ENCODE measurements at places on chromosomes 16 and 17.

- no peak for DNase-seq
Measured at GRCh38 chr16:6447021-6447790, 885.4 kb upstream of the RBFOX1 start.

DNA sequence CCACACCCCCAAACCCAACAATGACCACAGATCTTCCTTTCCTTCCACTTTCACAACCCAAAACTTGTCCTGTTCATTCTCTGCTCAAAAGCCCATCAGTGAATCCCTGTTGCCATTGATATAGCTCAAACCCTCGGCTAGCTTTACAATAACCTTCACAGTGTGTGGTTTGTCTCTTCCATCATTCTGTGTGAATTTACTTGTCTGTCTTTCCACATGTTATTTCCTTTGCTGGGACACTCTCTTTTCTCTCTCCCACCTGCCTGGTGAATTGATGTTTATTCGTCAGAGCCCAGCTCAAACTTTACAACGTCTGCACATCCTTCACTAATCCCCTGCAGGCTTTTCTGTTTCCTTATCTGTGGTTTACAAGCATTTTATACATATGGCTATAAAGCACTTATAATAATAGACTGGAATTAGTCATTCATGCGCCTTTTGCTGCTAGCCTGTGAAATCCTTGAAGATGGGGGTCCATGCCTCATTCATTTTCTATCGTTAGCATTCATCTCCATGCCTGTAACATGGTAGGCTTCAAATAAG is 114.4 kb downstream of the CDH13 start:
- DNase-seq = no peak

DNA sequence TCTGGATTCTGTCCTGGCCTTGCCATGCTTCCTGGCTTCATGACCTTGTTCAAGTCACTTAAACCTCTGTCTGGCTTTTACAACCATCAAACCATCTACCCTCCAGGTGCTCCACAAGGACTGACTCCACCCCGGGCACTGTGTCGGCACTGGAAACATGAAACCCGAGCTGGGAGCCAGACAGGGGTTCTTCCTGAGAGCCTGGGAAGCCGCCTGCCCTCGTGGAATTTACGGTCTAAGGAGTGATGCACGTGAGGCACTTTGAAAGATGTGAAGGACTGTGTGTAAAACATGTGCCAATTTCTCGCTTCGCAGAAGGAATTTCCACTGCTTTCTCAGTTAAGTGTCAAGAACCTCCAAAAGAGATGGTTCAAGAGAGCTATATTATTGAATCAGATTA is 11.6 kb downstream of the CDK5R1 start:
- no peak for DNase-seq

- no peak for DNase-seq
Measured at GRCh38 chr17:13634021-13634420, 32.3 kb upstream of the HS3ST3A1 start.

- no peak for DNase-seq
Measured at GRCh38 chr17:79417476-79417988, 193.3 kb downstream of the RBFOX3 start.

- DNase-seq = no peak
Measured at GRCh38 chr17:29445844-29446243, 55.7 kb downstream of the TAOK1 start.

DNA sequence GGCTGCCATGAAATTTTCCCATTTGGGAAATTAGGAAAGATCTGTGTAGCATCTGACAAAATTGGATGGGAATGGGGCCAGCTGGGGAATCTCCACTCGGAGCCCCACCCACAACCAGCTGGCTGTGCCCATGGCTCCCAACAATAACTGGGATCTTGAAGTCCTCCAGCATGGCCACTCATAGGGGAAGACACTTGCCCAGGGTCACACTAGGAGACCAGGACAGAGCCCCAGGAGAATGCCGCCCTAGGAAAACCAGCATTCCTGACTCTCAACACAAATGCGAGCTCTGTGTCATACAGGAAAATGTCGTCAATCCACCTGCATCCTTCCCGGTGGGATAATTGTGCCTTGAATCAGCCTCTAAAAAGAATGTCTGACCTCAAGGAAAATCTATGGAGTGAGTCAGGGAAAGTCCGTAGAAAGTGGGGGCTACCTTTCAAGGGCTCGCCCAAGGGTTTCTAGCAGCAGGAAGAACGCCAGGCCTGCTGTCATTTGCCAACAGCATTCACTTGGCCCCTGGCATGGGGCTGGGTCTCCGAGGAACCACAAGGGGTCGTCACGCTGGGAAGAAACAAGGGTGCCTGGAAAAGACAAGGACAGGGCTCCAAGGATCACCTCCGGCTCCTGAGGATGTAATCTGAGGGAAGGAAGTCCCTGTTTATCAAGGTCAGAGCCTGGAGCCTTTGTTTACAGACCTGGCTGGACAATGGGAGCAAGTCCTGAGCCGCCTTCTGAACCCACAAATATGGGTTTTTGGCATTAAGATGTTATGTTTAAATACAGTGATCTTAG is 15.9 kb downstream of the CDH5 start:
- no peak for DNase-seq

- no peak for DNase-seq
Measured at GRCh38 chr16:3252967-3253366, 3.5 kb downstream of the MEFV start.

DNA sequence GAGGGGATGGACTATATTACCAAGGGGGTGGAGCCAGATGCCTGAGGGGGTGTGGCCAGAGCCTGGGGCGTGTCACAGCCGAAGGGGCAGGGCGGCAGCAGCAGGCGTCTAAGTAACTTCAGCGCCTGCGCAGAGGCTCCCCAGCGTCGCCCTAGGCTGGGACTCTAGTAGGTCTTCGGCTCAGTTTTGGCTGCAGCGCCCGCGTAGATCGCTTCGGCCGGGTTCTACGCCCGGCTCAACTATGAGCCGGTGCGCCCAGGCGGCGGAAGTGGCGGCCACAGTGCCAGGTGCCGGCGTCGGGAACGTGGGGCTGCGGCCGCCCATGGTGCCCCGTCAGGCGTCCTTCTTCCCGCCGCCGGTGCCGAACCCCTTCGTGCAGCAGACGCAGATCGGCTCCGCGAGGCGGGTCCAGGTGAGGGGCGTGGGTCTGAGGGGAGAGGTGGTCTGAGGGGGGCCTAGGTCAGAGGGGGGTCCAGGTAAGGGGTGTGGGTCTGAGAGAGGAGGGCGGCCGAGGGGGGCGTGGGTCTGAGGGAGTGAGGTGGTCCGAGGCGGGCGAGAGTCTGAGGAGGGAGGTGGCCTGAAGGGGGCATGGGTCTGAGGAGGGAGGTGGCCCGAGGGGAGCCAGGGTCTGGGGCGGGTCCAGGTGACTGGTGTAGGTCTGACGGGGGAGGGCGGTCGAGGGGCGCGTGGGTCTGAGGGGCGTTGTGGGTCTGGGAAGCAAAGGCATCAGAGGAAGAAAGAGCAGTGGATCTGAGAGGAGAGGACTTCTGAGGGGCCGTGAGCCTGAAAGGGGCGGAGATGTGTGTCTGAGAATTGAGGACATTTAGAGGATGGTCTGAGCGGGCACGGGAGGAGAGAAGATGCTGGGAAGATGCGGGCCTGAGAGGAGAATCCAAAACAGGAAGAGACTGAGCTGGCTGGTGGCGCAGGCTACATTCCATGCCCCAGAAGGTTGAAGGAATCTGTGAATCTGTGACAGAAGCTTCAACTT is at the start of gene LPCAT2:
LPCAT2 (plus strand) TSS at position 132 of the 991 bp plus-strand sequence; CDS start at position 242, 110 bp downstream.
- DNase-seq = peak; percentile 51

DNA sequence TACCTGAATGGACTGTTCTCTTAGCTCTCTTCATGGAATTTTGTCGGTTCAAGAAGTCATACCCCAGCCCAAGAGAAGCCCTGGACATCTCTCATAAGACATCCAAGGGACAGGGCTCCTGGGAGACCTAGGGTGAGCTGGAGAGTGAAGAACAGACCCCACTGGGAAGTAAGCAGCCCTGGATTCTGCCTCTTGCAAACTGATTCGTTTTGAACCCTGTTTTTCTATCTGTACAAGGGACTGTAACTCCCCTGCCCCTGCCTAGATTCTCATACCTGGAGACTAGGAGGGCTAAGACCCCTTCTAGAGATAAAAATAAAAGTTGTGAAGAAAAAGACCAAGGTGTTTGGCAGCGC is 449 bp downstream of the CCL3L1 start:
- DNase-seq = no peak

GRCh38 chr17:16585796-16586195 is 16.8 kb upstream of the ZNF287 start:
- no peak for DNase-seq

- no peak for DNase-seq
Measured at GRCh38 chr16:86517033-86517432, 6.7 kb downstream of the FOXF1 start.

DNA sequence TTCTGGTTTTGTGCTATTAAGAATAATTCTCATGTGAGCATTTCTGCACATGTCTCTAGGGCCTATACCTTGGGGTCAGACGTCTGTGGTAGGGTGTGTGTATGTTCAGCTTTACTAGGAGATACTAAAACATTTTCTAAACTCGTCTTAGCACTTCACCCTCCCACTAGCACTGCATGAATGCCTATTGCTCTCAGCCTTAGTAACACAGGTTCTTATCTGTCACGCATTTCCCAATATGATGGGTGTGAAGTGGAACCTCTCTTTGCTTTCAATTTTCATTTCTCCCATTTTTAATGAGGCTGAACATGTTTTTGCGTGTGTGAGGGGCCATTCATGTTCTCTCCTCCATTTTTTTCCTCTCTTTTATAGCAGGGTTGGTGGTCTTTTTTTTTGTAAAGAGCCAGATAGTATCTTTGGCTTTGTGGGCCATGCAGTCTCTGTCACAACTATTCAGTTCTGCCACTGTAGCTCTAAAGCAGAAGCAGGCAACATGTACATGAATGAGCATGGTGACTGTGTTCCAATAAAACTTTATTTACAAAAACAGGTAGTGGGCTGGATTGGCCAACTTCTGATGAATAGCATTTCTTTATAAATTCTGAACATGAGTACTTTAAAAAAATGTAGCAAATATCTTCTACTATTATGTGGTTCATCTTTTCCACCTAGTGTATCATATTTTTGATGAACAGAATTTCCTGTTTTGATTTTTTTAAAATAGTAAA is 354.0 kb downstream of the XYLT1 start:
- DNase-seq = no peak

GRCh38 chr16:3295783-3296182 is 9.4 kb downstream of the TIGD7 start:
- no peak for DNase-seq

DNA sequence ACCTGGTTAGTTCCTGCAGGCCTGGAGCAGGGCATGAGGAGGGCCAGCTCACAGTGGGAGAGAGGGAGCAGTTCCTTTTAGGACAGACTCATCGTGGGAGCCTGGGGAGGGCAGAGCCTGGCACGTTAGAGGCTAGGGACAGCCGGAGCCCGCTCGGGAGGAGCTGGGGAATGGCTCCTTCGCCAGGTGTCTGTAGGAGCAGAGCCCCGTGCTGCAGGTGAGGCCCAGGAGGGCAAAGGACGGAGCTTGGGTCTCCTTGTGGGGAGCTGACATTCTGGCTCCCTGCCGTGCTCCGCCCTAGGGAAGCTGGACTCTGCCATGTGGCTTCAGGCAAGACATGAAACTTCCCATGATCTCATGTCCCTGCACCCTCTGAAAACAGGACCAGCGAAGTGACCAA is 18.7 kb upstream of the MTSS2 start:
- DNase-seq = no peak

DNA sequence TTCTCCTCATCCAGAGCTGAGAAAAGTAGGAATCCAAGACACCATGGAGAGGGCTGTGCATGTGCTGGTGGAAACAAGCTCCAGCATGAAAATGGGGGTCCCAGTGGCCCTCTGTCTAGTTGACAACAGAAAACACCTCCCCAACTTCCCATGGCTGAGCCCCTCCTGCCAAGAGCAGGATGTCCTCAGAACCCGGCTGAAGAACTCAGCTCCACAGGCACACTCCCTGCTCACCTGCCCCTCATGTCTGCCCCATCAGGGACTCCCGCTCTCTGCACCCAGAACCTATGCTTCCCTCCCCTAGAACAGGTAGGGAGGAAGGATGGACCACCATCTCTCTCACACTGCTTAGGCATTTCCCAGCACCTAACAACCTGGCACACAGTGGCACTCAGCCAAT is 167.2 kb downstream of the C16orf78 start:
- no peak for DNase-seq

GRCh38 chr17:75566834-75567233 is 20.8 kb upstream of the MYO15B start:
- DNase-seq = no peak

- DNase-seq = no peak
Measured at GRCh38 chr16:85137323-85138072, 25.2 kb upstream of the CIBAR2 start.

DNA sequence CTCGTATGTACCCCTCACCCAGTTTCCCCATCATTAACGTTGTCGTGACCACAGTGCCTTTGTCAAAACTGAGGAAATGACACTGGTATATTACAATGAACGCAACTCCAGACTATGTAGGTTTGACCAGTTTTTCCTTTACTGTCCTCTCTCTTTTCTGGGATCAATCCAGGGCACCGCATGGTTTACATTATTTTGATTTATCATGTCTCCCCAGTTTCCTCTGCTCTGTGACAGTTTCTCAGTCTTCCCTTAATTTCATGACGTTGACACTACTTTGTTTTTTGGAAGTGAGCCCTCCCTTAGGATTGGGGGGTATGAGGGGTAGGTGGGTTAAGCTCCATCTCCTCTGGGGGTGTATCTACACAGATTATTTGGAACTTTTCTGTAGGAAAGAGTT is 76.1 kb upstream of the LGALS9 start:
- no peak for DNase-seq

DNA sequence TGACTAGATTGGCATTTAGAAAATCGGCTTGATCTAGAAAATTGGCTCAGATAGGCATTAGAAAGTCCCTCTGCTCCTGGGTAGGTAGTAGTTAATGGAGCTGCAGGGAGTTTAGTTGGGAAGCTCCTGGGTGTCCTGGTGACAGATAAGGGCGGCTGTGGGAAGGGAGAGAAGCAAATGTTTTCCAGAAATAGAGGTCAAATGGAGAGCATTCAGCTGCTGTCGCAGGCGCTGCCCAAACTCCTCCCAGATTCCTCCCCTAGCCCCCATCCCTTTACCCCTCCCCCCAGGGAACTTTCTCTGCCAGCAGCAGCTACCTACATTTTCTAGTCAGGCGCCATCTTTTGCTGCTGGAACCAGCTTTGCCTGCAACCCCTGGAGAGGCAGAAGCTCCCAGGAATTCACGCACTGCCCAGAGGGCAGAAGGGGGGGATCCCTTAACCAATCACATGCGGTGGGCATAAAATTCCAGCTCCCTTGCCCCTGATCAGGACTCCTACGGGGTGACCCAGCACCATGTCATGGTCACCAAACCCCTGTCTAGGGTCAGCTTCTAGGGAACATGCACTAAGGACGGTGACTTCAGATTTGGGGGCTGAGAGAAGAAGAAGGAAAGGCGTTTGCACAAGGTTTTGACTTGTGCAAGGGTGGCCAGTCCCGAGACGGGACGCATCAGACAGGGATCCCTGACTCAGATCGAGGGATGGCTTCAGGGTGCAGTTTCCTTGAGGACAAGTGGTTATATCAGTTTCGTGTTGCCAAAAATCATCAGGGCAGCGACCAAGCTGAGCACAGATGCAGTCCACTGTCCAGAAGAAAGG is 43.8 kb downstream of the SOCS1 start:
- DNase-seq = no peak

DNA sequence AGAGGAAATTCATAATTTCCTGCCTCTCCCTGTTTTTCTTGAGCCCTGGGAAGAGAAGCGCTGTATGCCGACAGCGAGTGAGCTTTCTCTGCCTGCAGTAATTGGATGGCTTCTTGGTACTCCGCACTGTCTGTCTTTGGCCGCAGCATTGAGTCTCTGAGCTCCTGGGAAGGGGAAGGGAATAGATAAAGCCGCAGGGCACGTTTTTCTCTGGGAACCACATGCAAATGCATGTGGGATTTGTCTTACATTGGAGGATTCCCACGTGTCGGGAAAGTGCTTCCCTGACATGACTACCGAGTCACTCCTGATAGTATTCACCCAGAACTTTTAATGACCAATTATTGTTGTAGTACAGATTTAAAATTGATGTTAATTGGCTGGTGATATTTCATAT is 385.9 kb downstream of the CPPED1 start:
- no peak for DNase-seq
